NCI-H524 treated with DMSO at 0.1 percent for 48 hours (cell line): ENCODE measurements at places on chromosomes 2 and 18.
A peak's percentile ranks its signal among the peaks of the same experiment; 100 is the strongest.

- DNase-seq, result no peak
These were observed 36.8 kb downstream of the COX7A2L start for GRCh38 chr2:42324244-42324643.

DNA sequence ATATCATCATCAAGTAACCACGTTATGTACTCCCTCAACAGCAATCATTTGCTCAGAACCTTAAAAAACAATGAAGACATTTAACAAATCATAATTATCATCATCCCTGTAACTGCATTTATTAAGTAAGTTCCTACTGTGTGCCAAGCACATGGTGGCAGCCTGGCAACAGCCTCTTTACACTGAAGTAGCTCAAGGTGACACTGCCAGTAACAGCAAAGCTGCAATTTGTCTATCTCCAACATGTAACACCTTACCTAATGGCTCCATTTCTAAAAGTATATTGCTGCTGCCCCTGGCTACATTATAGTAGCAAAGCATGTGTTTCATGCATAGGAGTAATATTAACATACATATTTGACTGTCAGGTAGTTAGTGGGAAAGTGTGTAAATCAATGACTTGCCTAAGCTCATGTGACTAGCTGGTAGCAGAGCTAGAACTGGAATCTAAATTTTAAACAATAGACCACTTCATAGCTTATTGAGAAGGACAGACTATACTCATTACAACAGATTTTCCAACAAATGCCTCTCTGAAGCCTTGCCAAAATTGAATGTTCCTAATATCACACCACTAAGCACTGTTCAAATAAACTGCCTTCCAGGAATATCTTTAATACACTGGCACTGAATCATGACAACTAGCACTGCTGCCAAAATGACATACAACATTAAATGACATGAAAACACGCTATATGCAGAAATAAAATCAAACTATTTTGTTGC is 86.7 kb downstream of the L3MBTL4 start:
- DNase-seq, result no peak

- DNase-seq, result no peak
These were observed 324.0 kb downstream of the GALNT13 start for GRCh38 chr2:154195644-154196195.

GRCh38 chr2:78407960-78408794 is 617.3 kb upstream of the REG3G start:
- no peak for DNase-seq

DNA sequence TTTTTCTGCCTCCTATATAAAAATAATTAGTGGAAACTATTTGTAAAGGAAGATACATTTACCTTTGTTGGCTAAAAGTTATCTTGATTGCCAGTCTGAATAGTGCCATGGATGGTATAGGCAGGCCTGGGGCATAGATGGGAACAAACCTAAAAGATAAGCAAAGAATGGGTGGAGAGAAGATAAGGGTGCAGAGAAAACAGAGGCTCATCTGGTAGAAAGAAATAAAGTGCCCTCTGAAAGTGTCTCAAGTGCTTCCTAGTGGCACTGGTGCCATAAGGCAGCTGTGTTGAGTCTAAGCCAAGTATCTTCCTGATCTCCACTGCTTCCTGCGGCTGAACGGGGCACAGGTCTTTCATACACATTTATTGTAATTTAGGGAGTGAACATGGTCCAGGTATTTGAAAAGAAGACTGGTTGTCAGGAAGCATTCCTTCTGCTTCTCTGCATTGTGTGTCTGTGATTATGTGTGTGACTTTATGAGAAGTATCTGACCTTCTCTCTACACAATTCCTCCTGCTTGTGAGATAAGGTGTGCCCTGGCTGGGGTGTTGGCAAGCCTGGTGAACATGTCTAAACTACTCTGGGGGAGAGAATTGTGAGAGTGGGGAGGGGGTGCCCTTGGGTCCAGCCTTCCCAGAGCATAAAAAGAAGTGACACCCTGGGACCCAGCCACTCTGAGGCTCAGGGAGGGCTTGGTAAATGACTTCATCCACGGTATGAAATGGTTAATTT is 280.5 kb downstream of the CAMKMT start:
- peak; percentile 79 for DNase-seq

- no peak for DNase-seq
These were observed 335 bp downstream of the HES6 start for GRCh38 chr2:238239543-238239862.

DNA sequence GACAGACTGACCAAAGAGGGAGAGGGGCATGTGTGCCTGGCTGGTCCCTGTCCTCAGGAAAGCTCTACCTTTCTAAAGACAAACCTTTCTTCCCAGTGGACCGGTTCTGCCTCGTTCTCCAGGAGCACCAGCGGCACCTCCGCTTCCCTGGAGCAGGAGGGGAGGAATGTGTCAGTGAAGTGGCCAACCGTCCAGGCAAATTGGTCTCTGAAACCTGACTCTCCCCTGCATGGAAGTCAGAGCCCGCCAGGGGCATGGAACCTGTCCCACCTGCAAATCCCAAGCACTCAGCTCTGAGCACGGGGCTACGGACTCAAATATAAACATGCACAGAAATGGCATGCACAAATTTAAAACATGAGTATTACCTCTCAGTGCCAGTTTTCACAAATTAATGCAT is 62.9 kb downstream of the COL6A3 start:
- DNase-seq, result no peak

DNA sequence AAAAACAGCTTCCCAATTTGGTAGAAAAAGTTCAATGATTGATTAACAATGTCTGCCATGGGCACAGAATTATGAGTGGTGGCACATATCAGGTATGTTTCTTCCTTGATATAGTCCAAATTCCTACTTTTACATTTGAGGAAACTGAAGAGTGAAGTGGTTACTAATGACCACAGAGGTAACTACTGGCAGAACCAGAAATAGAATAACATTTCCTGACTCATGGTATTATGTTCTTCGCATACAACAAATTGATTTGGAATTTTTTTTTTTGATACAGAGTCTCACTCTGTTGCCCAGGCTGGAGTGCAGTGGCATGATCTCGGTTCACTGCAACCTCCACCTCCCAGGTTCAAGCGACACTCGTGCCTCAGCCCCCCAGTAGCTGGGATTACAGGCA is 6.0 kb upstream of the NFE2L2 start:
- no peak for DNase-seq

- DNase-seq, result no peak
These were observed 11.5 kb downstream of the LIPT1 start for GRCh38 chr2:99166218-99166617.

- no peak for DNase-seq
These were observed 2.7 kb downstream of the GPC1 start for GRCh38 chr2:240437861-240438809.

DNA sequence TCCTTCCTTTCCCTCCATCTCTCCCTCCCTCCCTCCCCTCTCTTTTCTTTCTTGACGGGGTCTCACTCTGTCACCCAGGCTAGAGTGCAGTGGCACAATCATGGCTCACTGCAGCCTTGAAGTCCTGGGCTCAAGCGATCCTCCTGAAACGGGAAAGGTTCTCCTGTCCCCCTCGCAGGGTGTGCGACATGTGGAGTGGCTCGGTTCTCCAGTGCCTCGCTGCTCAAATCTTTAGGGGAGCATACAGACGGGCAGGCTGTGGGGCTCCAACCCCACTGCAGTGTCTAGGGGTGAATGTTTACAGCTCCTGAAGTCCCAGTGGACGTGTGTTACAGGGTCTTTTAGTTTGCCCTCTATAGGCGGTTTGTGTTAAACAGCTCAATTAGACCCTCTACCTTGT is 74.0 kb downstream of the MEX3C start:
- no peak for DNase-seq

DNA sequence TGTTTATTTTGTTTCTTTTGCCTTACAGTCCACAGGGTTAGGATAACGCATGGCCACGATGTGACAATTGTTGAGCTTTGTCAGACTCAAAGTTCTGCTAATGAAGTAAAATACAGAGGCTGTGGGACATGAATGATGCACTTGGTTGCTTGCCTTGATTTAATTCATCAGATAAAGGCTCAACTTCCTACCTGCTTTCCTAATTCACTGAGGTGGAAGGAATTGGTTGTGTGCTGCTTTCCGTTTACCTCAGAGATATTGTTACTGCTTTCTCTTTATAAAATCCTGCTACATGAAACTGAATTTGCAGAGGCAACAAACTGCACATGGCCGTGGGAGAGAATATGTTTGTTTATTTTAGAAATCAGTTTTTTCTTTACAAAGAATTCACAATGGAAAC is 6.6 kb downstream of the RIT2 start:
- DNase-seq, result no peak

- no peak for DNase-seq
These were observed 137.1 kb downstream of the RPIA start for GRCh38 chr2:88828397-88829137.

DNA sequence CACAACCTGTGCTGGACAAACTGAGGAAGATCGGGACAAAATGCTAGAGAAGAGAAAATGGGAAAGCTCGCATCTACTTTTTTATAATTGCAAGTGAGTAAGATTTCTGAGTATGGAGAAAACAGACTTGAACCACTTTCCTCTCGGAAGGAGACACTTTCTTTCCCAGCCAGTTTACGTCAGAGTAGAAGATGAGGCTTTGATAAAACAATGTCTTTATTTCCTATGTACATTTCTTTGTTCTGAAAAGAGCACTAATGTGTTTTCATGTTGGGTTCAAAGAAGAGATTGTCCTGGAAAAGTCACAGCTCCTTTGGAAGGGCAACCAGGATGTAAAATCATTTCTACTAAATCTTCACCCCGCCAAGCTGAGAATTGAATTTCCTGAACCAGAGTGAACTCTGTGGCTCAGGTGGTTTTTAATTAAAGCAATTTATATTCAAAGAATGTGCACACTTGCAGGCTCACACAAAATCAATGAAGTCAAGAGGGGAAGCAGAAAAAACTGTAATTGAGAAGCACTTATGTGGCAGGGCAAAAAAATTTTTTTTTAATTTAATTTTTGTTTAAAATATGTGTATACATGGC is 23.4 kb upstream of the ITGA6 start:
- DNase-seq, result no peak

DNA sequence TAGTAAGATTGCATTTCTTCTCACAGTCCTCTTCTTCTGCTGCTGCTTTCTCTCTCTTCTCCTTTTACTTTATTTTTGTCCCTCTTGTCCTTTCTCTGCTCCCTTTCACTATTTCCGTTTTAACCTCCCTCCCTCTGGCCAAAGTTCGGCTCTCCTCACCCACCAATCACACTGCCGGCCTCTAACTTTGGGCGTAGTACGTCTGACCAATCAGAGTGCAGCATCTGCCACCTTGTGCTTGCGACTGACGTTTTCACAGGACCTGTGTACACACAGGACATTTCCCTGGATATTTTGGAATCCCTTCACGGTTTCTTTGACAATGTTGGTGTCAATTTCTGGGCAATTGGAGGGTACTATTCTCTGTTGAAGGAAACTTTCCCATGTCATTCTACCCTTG is 22.6 kb upstream of the ICOS start:
- no peak for DNase-seq
